ENCODE measurements at places on chromosomes 4 and X. TPM values are rescaled to one million over a fixed set of nuclear protein-coding genes. Genes with fewer than 3 reads are reported as not detected.

- no peak for DNase-seq
Observed at GRCh38 chr4:103415801-103416200, 217.7 kb upstream of the CENPE start.

DNA sequence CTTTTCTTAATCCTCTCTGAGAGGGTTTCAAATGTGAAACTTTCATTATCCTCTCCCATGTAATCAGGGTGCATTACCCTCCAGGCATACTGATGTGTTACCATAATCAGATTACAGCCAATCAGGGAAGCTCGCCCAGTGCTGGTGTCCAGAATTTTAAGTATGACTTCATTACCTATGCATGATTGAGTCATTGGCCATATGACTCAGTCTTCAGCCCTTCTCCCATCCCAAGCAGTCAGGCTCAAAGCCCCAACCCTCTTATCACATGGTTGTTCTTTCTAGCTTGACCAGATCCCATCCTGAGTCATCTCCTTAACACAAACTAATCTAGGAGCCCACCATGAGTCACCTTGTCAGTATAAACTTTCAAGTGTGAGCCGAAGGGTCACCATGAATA is 1668.1 kb upstream of the AGA start:
- DNase-seq: no peak

DNA sequence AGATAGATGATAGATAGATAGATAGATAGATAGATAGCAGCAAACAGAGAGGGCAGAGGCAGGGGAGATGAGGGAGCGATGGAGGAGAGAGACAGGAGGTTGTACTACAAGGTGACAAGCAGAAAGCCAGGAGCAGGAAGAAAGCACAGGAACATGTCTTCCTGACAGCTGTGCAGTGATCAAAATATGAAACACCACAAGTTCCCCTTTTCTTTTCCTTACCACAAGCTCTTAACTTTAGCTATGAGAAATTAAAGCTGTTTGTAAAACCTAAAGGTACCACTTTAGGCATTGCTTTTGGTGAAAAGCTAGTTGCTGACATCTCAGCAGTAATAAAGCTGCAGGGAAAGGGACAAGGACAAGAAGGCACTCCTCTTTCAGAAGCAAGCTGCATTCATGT is 9.1 kb upstream of the MAGED4B start:
- no peak for DNase-seq

Gene ATP1B4
- polyA plus RNA-seq: not detected

Gene CXorf65
- polyA plus RNA-seq: 2.5 TPM

Gene MECP2
- 13.3 TPM for polyA plus RNA-seq

Measured in naive B cell (primary cell).